NCI-H524 treated with DMSO at 0.1 percent for 48 hours (cell line): ENCODE measurements at places on chromosomes 16 and 17.

DNA sequence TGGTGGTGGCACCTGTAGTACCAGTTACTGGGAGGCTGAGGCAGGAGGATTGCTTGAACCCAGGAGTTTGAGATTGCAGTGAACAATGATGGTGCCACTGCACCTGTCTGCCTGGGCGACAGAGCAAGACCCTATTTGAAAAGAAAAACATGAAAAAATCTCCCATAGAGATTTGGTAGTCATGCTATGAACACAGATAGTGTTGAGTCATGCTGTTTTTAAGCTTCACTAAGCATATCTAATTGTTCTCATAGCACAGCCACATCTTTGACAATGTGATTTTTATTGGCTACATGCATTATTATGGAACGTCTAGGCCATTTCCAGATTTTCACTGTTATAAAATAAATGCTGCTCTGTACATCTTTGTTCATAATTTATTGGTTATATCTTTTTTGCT is 6.0 kb downstream of the IL34 start:
- no peak for DNase-seq

DNA sequence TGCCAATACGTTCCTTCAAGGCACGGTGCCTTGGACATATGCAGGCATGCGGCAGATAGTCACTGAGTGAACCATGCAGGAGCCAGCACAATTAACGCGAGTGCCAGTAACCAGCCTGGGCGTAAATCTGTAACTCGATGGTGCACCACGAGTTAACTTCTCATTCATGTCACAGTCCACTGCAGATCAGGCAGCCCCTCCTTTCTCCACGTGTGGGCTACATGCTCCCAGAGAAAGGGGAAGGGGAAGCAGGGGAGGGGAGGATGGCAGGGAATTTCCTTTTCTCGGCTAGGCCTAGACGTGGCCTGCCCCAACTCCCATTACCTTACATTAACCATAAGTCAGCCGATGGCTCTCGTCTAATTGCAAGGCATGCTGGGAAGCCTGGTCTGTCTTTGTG is 287.9 kb downstream of the CPPED1 start:
- DNase-seq: no peak

DNA sequence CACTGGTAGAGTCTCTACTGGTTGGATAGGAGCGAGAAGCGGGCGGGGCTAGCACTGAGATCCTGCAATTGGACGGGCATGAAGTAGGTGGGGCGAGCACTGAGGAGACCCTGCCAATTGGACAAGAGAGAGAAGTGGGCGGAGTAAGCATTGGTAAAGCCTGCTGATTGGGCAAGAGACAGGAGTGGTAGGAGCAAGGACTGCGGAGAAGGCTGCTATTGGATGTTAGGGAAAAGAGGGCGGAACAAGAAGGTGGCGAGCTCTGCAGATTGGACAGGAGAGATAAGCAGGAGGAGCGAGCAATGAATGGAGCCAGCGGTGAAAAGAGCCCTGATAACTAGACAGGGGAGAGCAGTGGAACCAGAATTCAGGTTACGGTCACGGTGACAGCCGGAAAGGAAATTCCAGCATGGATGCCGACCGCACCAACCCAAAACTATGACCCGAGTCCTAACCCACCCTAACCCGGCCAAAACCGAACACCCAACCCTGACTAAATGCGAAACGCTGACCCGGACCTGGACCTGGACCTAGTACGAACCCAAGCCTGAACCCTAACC is 4.8 kb downstream of the SCGB1C2 start:
- no peak for DNase-seq

GRCh38 chr17:78241277-78242023 is 10.0 kb downstream of the TMEM235 start:
- peak; percentile 58 for DNase-seq

GRCh38 chr17:59400858-59401257 is 69.4 kb downstream of the YPEL2 start:
- no peak for DNase-seq

- no peak for DNase-seq
Observed at GRCh38 chr17:40695874-40696472, 7.6 kb downstream of the KRT24 start.

GRCh38 chr16:1712791-1713261 is 6.8 kb downstream of the MAPK8IP3 start:
- no peak for DNase-seq

GRCh38 chr16:68722119-68723024 is 14.7 kb upstream of the CDH1 start:
- no peak for DNase-seq

GRCh38 chr16:921321-921905 is 49.4 kb downstream of the LMF1 start:
- DNase-seq: no peak

DNA sequence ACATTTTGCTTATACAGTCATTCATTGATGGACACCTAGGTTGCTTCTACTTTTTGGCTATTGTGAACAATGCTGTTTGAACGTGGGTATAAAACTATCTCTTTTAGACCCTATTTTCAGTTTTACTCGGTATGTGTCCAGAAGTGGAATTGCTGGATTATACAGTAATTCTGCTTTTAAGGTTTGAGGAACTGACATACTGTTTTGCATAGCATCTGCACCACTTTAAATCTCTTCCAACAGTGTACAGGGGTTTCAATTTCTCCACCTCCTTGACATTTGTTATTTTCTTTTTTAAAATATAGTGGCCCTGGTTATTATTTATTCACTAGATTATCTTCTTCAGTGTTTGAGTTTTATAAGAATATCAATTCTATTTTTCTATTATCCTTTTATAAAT is 116.9 kb downstream of the USP22 start:
- no peak for DNase-seq

DNA sequence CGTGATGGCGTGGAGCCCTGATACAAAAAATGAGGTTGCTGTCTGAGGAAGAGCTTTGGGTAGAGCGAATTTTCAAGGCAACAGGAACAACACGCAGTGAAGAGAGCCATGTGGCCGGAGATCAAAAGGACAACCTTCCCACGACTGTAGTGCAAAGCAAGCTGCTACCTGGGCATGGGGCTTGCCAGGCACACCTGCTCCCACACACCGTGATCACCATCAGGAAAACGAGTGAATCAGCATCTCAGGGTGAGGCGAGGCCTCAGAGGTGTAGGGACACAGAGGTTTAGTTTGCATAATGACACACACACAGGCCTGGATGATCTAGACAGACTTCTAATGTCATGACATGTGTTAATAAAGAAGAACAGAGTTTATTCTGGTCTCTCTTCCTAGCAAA is 65.7 kb downstream of the PARN start:
- no peak for DNase-seq

- DNase-seq: no peak
Observed at GRCh38 chr17:77817953-77818352, 140.6 kb upstream of the TNRC6C start.

GRCh38 chr17:78951967-78952551 is 26.9 kb upstream of the TIMP2 start:
- no peak for DNase-seq
